ENCODE measurements at places on chromosomes 16 and 17. TPM values are rescaled to one million over a fixed set of nuclear protein-coding genes. Genes with fewer than 3 reads are reported as not detected.

- DNase-seq = no peak
- no peaks in the 10 kb centered on the region for H3K4me1 ChIP-seq
- no peak overlapping the region for H3K4me3 ChIP-seq
- no peaks in the 10 kb centered on the region for H3K27me3 ChIP-seq
- H3K27ac ChIP-seq = no peak overlapping the region
Measured at GRCh38 chr17:21007646-21008045, 35.2 kb downstream of the USP22 start.

DNA sequence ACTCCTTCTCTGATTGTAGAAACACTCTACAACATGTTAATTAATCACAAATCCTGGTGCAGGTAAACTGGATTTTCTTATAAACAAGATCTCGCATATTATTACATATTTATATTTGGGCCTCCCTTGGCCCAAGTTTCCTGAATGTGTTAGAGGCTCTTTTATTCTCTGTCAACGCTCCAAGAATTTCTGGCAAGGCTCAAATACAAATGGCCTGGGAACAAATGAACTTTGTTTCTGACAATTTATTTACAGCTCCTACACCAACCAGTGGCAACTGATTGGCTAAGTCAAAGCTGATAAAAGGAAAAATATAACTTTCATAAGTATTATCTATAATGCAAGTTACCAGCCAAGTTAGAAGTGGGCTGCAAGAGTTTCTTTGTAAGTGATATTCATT, 64.9 kb upstream of the CORO6 start:
- H3K27me3 ChIP-seq = no peaks in the 10 kb centered on the region
- H3K4me3 ChIP-seq = no peak overlapping the region
- H3K36me3 ChIP-seq = peaks cover 4% of the 10 kb centered on the region

DNA sequence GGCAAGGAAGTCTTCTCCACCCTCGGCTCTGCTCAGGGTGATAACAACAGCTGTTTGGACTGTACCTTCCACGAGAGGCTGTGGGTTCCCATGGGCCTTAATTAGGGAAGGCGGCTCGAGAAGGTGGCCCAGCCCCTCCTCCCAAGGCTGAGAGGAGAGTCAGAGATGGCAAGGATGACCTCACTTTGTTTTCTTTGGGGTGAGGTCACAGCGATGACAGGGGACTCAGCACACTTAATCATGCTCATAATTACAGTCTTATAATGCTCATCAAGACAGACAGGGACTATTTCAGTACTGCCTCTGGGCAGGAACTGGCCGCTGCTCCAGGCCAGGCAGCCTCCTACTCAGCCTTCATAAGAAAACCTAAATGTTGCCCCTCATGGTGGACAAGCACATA, 19.7 kb downstream of the WFDC1 start:
- H3K36me3 ChIP-seq = no peaks in the 10 kb centered on the region
- no peaks in the 10 kb centered on the region for H3K4me1 ChIP-seq
- H3K27me3 ChIP-seq = peaks cover 23% of the 10 kb centered on the region
- H3K27ac ChIP-seq = no peak overlapping the region
- no peak overlapping the region for H3K4me3 ChIP-seq

- H3K4me3 ChIP-seq = no peak overlapping the region
- peaks cover 2% of the 10 kb centered on the region for H3K4me1 ChIP-seq
- H3K27ac ChIP-seq = no peak overlapping the region
- H3K27me3 ChIP-seq = no peaks in the 10 kb centered on the region
- H3K36me3 ChIP-seq = no peaks in the 10 kb centered on the region
Measured at GRCh38 chr17:13400491-13400890, 201.2 kb downstream of the HS3ST3A1 start.

DNA sequence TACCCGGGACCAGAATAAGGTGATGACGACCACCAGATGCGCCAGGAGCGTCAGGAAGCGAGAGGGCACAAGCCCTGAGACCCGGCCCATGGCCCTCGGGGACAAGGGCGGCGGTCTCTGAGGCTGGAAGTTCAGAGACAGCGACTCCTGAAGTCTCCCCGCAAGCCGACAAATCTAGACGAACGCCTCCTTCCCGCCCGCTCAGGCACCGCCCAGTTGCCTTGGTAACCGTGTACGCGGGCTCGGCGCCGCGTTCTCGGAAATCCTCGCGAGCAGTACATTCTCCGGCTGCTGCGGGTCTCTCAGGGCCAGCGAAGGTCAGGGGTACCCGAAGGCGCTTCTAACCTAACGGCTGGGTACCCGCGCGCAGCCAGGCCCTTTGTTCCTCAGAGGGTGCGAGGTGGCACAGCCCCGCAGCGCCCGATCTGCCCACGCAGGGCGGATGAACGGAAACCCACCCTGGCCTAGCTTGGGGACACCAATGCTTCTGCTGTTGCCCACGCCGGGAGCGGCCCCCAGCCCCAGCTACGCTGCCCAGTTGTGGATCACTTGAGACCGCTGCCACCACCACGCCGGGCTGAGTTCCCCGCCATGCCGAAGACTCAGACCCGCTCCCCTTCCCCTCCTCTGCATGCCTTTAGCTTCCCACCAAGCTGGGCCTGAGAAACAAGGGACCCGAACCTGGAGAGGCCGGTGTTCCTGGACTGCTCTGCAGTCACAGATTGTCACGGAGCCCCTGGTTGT, at the start of gene TMEM107:
Gene TMEM107, minus strand, starts transcription at position 184 of the 744 bp plus-strand sequence. Its CDS starts 94 bp downstream, at position 90.
- H3K27me3 ChIP-seq = no peaks in the 10 kb centered on the region
- H3K4me1 ChIP-seq = peaks cover 20% of the 10 kb centered on the region
- no peaks in the 10 kb centered on the region for H3K36me3 ChIP-seq
- peak within 1 kb of the TSS; percentile 80 for H3K4me3 ChIP-seq
- H3K27ac ChIP-seq = peak within 1 kb of the TSS; percentile 71
- no peak for DNase-seq

DNA sequence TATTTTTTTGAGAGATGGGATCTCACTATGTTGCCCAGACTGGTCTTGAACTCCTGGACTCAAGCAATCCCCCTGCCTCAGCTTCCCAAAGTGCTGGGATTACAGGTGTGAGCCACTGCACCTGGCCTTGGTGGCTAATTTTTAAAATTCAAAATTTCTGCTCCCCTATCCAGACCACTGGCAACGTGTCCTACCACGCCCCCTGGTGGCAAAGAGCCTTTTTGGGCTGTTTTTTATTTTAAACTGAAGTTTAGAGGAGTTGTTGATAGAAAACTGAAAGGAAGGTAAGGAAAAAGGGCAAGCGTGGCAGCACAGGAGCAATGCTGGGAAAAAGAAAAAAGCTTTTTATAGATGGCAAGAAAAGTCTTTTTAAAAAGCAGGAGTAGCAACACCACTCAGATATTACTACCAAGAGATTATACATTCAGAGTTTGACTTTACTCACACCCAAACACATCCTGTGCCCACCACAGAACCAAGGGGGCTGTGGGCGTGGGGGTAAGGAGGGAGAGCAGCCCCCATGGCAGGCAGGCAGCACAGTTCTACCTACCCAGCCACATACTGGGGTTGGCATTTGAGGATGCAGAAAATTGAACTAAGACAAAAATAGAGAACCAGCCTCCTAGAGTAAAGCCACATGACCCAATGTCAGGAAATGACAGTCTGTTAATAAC, 4.2 kb upstream of the MXRA7 start:
- H3K27ac ChIP-seq = no peak overlapping the region
- peaks cover 41% of the 10 kb centered on the region for H3K36me3 ChIP-seq
- H3K4me3 ChIP-seq = no peak overlapping the region
- no peak for DNase-seq
- H3K4me1 ChIP-seq = peaks cover 9% of the 10 kb centered on the region
- H3K27me3 ChIP-seq = no peaks in the 10 kb centered on the region

GRCh38 chr17:77601054-77601979, 357.2 kb upstream of the TNRC6C start:
- DNase-seq = no peak
- H3K4me3 ChIP-seq = no peak overlapping the region
- peaks cover 13% of the 10 kb centered on the region for H3K27me3 ChIP-seq
- H3K4me1 ChIP-seq = peaks cover 3% of the 10 kb centered on the region

- no peaks in the 10 kb centered on the region for H3K27me3 ChIP-seq
- no peak for DNase-seq
- H3K4me3 ChIP-seq = no peak overlapping the region
- peaks cover 18% of the 10 kb centered on the region for H3K36me3 ChIP-seq
Measured at GRCh38 chr16:15658149-15658548, 8.1 kb downstream of the NDE1 start.

DNA sequence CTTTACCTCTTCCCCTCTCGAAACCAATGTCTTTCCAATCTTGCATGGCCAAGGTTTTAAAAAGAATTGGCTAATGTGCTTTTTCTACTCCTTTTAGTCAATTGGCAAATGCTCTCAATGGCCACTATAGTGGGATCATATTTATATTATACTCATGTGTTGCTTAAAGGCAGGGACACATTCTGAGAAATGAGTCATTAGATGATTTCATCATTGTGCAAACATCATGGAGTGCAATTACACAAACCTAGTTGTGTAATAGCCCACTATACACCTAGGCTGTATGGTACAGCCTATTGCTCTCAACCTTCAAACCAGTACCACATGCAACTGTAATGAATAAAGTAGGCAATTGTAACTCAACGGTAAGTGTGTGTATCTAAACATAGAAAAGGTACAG, 180.9 kb downstream of the HS3ST3A1 start:
- no peak overlapping the region for H3K4me3 ChIP-seq
- no peaks in the 10 kb centered on the region for H3K27me3 ChIP-seq
- no peaks in the 10 kb centered on the region for H3K4me1 ChIP-seq
- DNase-seq = no peak
- H3K27ac ChIP-seq = no peak overlapping the region
- H3K36me3 ChIP-seq = no peaks in the 10 kb centered on the region

- no peak for DNase-seq
- no peak overlapping the region for H3K4me3 ChIP-seq
- peaks cover 5% of the 10 kb centered on the region for H3K27me3 ChIP-seq
- no peak overlapping the region for H3K27ac ChIP-seq
- peaks cover 37% of the 10 kb centered on the region for H3K4me1 ChIP-seq
- H3K36me3 ChIP-seq = no peaks in the 10 kb centered on the region
Measured at GRCh38 chr16:85391175-85391707, 221.9 kb upstream of the GSE1 start.

DNA sequence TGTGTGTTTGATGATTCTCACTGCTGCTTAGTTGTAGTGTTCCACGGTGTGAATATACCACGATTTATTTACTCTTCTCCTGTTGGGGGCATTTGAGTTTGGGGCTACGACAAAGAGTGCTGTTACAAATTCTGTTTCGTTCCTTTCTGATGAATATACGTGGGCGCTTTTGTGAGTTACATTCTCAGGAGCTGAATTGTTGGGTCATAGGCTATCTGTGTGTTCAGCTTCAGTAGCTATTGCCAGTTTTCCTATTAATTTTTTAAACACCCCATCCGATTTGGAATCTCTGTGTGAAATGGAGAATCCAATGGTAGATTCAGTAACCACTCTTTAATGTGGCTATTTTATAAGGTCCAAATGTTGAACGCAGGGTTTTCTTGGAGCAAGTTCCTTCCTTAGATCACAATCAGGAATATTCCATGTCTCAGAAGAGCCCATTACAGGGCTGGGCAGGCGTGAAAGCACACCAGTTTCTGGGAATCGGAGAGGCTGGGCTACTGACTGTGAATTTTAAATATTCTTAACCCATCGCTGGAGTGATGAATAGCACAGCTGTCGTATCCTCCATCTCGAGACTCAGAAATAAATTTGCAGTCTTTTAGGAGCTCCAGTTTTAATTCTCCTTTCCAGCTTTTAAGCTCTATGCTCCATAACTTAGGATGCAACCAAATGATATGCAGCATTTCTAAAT, 115.9 kb downstream of the PITPNC1 start:
- DNase-seq = no peak
- peaks cover 4% of the 10 kb centered on the region for H3K36me3 ChIP-seq
- H3K27ac ChIP-seq = no peak overlapping the region
- H3K4me3 ChIP-seq = no peak overlapping the region

GRCh38 chr16:71263582-71263981, 25.6 kb downstream of the CMTR2 start:
- no peak for DNase-seq
- H3K4me3 ChIP-seq = no peak overlapping the region
- H3K27me3 ChIP-seq = peaks cover 3% of the 10 kb centered on the region
- no peak overlapping the region for H3K27ac ChIP-seq

DNA sequence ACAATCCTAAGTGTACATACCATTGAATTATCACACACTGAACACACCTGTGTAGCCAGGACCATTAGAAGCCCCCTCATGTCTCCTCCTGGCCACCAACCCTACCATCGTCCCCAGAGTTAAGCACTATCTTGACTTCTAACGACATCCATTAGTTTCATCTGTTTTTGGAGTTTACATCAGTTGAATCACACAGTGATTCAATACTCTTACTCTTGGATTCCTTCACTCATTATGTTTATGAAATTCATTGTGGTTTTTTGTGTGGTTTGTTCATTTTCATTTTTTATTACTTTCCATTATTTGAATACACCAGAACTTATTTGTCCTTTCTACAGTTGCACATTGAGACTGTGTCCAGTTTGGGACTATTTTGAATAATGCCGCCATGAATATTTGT, 13.6 kb downstream of the DRC7 start:
- H3K27ac ChIP-seq = no peak overlapping the region
- no peak for DNase-seq
- H3K4me1 ChIP-seq = no peaks in the 10 kb centered on the region
- no peak overlapping the region for H3K4me3 ChIP-seq
- no peaks in the 10 kb centered on the region for H3K36me3 ChIP-seq

- H3K4me3 ChIP-seq = no peak overlapping the region
- H3K27me3 ChIP-seq = peaks cover 28% of the 10 kb centered on the region
- H3K4me1 ChIP-seq = peaks cover 3% of the 10 kb centered on the region
- no peaks in the 10 kb centered on the region for H3K36me3 ChIP-seq
- DNase-seq = no peak
Measured at GRCh38 chr17:43928609-43929008, 13.7 kb downstream of the PPY start.

- H3K27me3 ChIP-seq = no peaks in the 10 kb centered on the region
- H3K36me3 ChIP-seq = no peaks in the 10 kb centered on the region
- H3K4me3 ChIP-seq = peak overlapping the region; percentile 20
- peaks cover 26% of the 10 kb centered on the region for H3K4me1 ChIP-seq
- no peak for DNase-seq
- peak overlapping the region; percentile 73 for H3K27ac ChIP-seq
Measured at GRCh38 chr16:4140652-4141051, 24.4 kb upstream of the ADCY9 start.

- H3K4me3 ChIP-seq = no peak overlapping the region
- peak overlapping the region; percentile 2 for H3K27ac ChIP-seq
- H3K27me3 ChIP-seq = no peaks in the 10 kb centered on the region
- peaks cover 21% of the 10 kb centered on the region for H3K4me1 ChIP-seq
- no peak for DNase-seq
- peaks cover 15% of the 10 kb centered on the region for H3K36me3 ChIP-seq
Measured at GRCh38 chr17:42660692-42661345, 1.7 kb downstream of the TUBG2 start.

DNA sequence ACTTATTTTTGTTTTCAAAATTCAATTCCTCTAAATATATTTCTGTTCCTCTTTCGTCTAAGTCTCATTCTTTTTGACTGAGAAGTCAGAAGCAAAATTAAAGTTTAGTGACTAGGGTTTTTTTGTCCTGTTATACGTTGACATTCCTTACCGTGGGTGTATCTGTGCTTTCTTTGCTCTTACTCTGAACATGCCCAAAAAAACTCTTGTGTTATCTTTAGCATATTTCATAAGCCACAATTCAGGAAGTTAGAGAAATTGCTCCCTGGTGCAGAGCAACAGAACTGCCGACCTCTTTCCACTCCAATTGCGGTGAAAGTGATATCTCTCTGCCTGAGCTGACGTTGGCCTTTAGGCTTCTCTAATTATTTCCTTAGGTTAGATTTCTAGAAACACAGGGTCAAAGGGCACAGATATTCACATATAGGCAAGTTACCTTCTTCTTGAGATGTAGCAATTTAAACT, 65.7 kb downstream of the CENPV start:
- H3K4me1 ChIP-seq = peaks cover 22% of the 10 kb centered on the region
- DNase-seq = no peak
- no peak overlapping the region for H3K27ac ChIP-seq
- no peak overlapping the region for H3K4me3 ChIP-seq
- no peaks in the 10 kb centered on the region for H3K27me3 ChIP-seq

CCT6B gene
- 1.4 TPM for polyA plus RNA-seq

EXOSC6 gene
- 9.6 TPM for polyA plus RNA-seq

UNC13D gene
- polyA plus RNA-seq = 0.25 TPM

PRAC1 gene
- polyA plus RNA-seq = not detected

RASL10B gene
- 0.30 TPM for polyA plus RNA-seq

ETV4 gene
- 49.7 TPM for polyA plus RNA-seq

KIAA0513 gene
- polyA plus RNA-seq = 3.6 TPM
